Panc1 (cell line): ENCODE measurements at places on chromosomes 7 and 10. TPM values are rescaled to one million over a fixed set of nuclear protein-coding genes. Genes with fewer than 3 reads are reported as not detected.

DNA sequence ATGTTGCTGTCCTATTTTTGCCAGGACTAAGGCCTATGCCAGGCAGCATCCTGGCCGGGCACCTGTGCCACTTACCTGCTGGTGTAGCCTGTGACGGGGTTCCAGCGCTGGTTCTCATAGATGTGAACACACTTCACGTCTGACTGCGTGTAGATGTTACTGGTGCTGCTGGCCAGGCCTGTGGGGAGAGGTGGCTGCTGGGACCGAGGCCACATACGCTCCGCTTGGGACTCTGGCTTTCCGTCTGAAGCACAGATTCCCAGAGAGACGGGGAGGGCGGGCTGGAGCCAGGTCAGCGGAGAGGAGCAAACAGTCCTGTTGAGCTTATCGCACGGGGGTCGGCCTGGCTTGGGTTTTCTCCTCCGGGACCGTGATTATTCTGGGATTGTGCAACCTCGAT is 16.7 kb downstream of the BHLHA15 start:
- DNase-seq = no peak
- no peaks in the 10 kb centered on the region for H3K27me3 ChIP-seq
- no peak overlapping the region for H3K27ac ChIP-seq

DNA sequence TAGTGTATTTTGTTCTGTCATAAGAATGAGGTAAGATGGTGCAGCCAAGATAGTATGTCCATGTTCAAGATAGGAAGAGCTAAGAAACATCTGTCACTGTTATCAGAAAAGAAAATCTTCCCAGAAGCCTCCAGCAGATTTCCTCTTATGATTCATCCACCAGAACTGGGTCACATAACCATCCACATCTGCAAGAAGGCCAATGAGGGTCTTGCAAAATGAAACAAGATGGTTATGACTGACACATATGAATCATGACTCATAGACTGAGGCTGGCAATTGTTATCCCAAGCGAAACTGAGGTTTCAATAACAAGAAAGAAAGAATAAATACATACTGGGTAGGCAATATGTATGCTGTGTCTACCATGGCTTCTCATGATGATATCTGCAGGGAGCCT is 30.3 kb downstream of the CCNJ start:
- no peaks in the 10 kb centered on the region for H3K4me1 ChIP-seq
- no peak overlapping the region for H3K27ac ChIP-seq
- H3K27me3 ChIP-seq = no peaks in the 10 kb centered on the region
- DNase-seq = no peak
- no peaks in the 10 kb centered on the region for H3K36me3 ChIP-seq

DNA sequence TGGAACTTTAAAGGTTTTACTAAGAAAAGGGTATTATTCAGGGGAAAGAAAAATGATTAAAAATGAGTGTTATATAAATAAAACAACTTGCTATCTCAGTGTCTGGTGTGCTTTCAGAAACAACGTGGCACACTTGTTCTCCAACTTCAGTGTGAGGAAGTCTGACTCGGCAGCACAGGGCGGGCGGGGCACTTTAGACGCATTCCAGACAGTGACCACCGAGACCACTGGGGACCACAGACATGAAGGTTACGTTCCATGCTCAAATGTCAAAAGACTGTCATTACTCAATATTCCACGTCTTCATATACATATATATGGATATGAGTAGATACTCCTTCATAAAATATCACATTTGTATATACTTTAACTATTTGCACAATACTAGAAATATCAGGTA is 87.0 kb downstream of the LARP4B start:
- no peak for DNase-seq
- H3K4me1 ChIP-seq = no peaks in the 10 kb centered on the region
- H3K27ac ChIP-seq = no peak overlapping the region

DNA sequence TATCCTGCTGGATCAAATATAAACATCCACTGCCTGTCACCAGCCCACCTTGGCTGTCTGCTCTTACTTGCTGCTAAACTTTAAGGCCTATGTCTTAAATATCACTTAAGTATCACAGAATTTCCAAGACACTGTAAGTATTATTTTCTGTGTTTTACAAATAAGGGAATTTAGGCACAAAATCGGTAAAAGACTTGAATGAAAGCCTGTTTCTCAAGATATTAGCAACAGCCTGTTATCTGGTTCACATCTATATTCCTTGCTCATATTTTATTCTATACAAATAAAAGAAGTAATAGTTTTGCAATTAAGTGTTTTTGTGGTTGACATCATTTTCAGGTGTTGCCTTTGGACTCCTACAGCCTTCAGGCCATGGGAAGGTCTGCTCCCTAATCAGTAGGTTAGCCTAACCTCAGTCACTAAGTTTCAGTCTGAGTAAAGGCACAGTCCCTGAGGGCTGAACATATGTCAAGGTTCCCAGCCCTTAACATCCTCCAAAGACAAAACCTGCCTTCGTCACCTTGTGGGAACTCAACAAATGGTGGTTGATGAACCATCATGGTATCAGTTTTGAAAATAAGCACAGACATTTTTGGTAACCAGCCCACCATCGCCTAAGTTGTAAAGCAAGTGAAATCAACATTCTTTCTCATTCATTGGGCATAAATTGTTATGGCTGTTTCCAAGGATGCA is 127.1 kb downstream of the CREB5 start:
- H3K4me3 ChIP-seq = no peak overlapping the region
- peaks cover 20% of the 10 kb centered on the region for H3K27me3 ChIP-seq
- H3K4me1 ChIP-seq = no peaks in the 10 kb centered on the region
- H3K27ac ChIP-seq = no peak overlapping the region
- no peak for DNase-seq
- no peaks in the 10 kb centered on the region for H3K36me3 ChIP-seq

DNA sequence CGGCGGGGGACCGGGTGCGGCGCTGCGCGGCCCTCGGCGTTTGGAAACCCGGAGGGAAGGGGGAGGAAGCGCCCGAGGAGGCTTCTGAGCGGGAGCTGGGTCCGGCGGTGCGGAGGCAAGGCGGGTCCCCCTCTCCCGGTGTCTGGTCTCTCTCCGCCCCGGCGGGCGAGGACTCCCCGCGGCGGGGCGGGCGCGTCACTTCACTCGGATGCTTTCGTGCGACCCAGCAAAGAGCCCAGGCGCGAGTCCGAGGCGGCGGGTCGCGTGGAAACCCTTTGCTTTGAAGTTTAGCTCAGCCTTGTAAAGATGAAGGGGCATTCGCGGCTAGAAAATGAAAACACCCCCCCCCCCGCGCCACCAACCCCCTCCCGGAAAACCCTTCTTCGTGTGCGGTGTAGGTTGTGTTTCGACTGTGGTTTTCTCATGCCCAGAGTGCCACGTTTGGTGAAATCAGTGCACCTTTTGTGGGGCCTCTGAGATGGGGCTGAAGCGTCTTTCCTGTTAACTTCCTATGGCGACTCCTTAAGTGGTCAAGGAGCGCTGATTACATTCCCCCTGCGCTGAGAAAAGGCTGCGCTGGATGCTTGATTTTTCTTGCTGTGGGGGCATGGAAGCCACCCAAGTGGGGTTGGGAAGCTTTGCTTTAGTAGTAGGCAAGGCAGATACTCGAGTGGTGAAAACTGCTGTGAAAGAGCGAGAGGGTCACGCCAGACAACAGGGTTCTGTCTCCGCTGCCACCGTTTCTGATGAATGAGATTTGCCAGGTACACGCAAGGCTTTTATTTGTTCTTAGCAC is 876 bp downstream of the GNAI1 start:
- peaks cover 2% of the 10 kb centered on the region; the same call in 1 of the 2 replicates for H3K36me3 ChIP-seq
- H3K4me3 ChIP-seq = peak overlapping the region; percentile 65
- H3K27me3 ChIP-seq = no peaks in the 10 kb centered on the region
- DNase-seq = no peak
- H3K4me1 ChIP-seq = peaks cover 25% of the 10 kb centered on the region

- H3K27ac ChIP-seq = no peak overlapping the region
- 0 out of 2 replicates have a peak, but pooled peaks cover 2% of the 10 kb centered on the region for H3K27me3 ChIP-seq
- no peaks in the 10 kb centered on the region for H3K4me1 ChIP-seq
- no peaks in the 10 kb centered on the region for H3K36me3 ChIP-seq
These were observed 339.9 kb downstream of the CCSER2 start for GRCh38 chr10:84668186-84668763.

DNA sequence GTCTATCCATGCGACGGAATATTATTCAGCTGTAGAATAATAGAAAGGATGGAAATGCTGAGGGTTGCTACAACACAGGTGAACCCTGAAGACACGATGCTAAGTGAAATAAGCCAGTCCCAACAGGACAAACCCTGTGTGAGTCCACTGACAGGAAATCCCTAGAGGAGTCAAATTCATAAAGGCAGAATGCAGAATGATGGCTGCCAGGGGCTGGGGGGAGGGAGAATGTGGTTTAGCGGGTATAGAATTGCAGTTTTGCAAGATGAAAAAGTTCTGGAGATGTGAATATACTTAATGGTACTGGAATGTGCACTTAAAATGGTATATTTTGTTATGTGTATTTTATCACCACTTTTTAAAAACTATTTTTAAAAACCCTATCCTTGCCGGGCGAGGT is 36.9 kb upstream of the DOCK1 start:
- H3K36me3 ChIP-seq = no peaks in the 10 kb centered on the region
- H3K4me1 ChIP-seq = no peaks in the 10 kb centered on the region
- no peak for DNase-seq
- H3K27ac ChIP-seq = no peak overlapping the region
- H3K27me3 ChIP-seq = peaks cover 8% of the 10 kb centered on the region

- H3K36me3 ChIP-seq = no peaks in the 10 kb centered on the region
- H3K27ac ChIP-seq = no peak overlapping the region
- no peak overlapping the region for H3K4me3 ChIP-seq
- no peak for DNase-seq
- H3K27me3 ChIP-seq = no peaks in the 10 kb centered on the region
These were observed 14.7 kb upstream of the TPST1 start for GRCh38 chr7:66190504-66190857.

- no peaks in the 10 kb centered on the region for H3K36me3 ChIP-seq
- no peak overlapping the region for H3K4me3 ChIP-seq
- no peak overlapping the region for H3K27ac ChIP-seq
- H3K27me3 ChIP-seq = no peaks in the 10 kb centered on the region
These were observed 174.0 kb upstream of the PFKP start for GRCh38 chr10:2893158-2893845.

- DNase-seq = no peak
- no peak overlapping the region for H3K4me3 ChIP-seq
- H3K36me3 ChIP-seq = no peaks in the 10 kb centered on the region
These were observed 243.9 kb downstream of the ARHGAP21 start for GRCh38 chr10:24479806-24480205.

GRCh38 chr7:82528577-82529310 is 85.2 kb upstream of the CACNA2D1 start:
- no peaks in the 10 kb centered on the region for H3K36me3 ChIP-seq
- DNase-seq = no peak
- no peak overlapping the region for H3K27ac ChIP-seq
- H3K4me3 ChIP-seq = no peak overlapping the region
- no peaks in the 10 kb centered on the region for H3K4me1 ChIP-seq

DNA sequence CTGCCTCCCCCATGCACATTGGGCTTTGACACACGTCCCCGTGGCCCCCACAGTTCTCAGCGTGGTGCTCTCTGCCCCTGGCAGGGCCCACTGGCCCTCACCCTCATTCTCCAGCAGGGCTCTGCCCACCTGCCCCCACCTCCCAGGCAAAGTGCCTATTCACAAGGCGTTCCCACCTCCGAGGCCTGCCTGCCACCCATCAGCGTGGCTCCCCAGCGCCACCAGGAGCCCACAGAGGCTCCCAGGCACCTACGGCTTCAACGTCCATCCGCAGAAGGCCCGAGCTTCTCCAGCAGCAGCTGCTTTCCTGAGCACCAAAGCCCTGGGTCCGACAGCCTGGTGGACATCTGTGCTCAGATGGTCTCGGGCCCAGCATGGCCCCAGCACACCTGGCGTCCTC is 211.8 kb upstream of the PPP2R2D start:
- H3K4me3 ChIP-seq = no peak overlapping the region
- no peaks in the 10 kb centered on the region for H3K36me3 ChIP-seq
- H3K27ac ChIP-seq = no peak overlapping the region
- no peaks in the 10 kb centered on the region for H3K4me1 ChIP-seq

- no peaks in the 10 kb centered on the region for H3K36me3 ChIP-seq
- DNase-seq = no peak
- no peak overlapping the region for H3K4me3 ChIP-seq
- no peaks in the 10 kb centered on the region for H3K4me1 ChIP-seq
- no peaks in the 10 kb centered on the region for H3K27me3 ChIP-seq
These were observed 40.9 kb downstream of the GPR37 start for GRCh38 chr7:124724507-124725192.

DNA sequence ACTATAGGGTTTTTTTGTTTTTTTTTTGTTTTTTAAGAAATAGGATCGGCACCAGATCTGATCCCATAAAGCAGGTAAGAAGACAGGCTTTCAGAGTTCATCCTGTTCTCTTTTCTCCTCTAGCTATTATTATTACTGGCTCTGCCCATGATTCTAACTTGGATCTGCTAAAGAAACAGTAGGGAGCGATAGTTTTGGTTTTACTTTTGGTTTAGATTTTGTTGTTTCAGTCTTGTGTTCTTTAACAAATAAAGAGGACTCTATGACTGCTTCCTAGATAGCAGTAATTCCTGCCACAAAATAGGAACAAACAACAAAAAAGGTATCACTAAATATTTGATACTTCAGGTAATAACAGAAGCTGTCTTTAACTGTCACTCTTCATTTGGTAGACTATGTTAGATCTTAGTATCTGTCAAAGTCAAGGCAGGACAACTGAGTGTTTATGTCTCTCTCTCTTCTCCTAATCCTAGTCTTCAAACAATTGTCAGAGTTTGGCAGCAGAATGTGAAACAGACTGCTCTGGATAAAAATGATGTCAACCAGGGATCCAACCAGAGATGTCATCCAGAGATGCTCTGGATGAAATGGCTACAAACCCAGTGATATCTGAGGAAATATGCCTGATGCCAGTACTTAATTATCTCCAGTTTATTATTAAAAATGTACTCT is 99.8 kb downstream of the KMT2C start:
- H3K27ac ChIP-seq = no peak overlapping the region
- DNase-seq = no peak
- no peaks in the 10 kb centered on the region for H3K27me3 ChIP-seq
- peaks cover 2% of the 10 kb centered on the region; the same call in 1 of the 2 replicates for H3K4me1 ChIP-seq

ZNF800 gene
- total RNA-seq = 26.0 TPM

ARL4A gene
- 37.4 TPM for total RNA-seq

FAM25A gene
- not detected for total RNA-seq

GHRHR gene
- not detected for total RNA-seq

CCL24 gene
- not detected for total RNA-seq

TMEM248 gene
- total RNA-seq = 176 TPM
